ENCODE measurements at places on chromosomes 2 and 18.

- no peak for DNase-seq
Measured at GRCh38 chr2:219228041-219228910, 1.2 kb downstream of the ATG9A start.

- DNase-seq, result no peak
Measured at GRCh38 chr18:57095884-57096283, 51.0 kb upstream of the BOD1L2 start.

- DNase-seq, result no peak
Measured at GRCh38 chr2:232488721-232489300, 1.2 kb upstream of the ECEL1 start.

DNA sequence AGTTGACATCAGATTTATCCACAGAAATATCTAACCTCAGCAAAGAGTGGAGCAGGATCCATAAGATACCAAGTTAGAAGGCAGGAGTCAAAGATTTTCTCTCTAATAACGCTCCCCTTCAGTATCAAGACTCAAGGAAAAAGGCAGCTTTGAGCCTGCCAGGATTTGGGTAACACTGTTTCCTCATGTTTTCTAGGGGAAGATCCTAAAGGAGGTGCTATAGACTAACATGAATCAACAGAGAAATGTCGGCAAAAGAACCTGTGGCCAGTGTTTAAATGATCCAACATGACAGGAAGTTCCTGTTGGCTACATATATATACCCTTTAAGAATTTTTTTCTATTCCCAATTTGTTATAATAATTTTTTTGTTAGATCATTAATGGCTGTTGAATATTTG is 402.3 kb downstream of the TGIF1 start:
- DNase-seq, result no peak

GRCh38 chr2:156663757-156664409 is 227.7 kb downstream of the GPD2 start:
- no peak for DNase-seq

GRCh38 chr2:194723446-194723845 is 933.6 kb upstream of the SLC39A10 start:
- no peak for DNase-seq

GRCh38 chr18:42306594-42306980 is 351.6 kb downstream of the PIK3C3 start:
- no peak for DNase-seq

GRCh38 chr2:147182260-147182659 is 662.6 kb upstream of the ACVR2A start:
- DNase-seq, result peak; percentile 56

DNA sequence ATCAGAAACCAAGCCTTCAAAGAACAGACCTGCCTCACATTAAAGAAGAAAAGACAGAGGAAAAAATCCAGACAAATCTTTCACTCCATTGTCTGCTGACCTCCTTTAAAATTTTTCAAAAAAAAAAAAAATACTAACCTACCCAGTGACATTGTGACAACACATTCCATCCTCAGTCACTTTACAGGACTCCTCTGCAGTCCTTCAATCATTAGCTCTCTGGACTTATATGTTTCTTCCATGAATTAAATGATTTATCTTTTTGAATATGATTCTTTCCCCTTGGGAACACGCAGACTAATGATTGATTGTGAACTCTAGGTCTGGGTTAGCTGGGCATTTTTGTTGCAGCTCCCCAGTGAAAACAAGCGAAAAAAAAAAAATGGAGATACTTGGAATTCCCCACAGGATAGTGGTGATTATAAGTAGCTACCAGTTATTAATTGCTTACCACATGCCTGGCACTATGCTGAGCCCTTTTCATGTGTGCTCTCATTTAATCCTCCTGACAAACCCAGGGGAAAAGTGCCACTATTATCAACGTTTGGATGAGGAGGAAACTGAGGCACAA is 261.3 kb upstream of the NCKAP5 start:
- peak; percentile 19 for DNase-seq

DNA sequence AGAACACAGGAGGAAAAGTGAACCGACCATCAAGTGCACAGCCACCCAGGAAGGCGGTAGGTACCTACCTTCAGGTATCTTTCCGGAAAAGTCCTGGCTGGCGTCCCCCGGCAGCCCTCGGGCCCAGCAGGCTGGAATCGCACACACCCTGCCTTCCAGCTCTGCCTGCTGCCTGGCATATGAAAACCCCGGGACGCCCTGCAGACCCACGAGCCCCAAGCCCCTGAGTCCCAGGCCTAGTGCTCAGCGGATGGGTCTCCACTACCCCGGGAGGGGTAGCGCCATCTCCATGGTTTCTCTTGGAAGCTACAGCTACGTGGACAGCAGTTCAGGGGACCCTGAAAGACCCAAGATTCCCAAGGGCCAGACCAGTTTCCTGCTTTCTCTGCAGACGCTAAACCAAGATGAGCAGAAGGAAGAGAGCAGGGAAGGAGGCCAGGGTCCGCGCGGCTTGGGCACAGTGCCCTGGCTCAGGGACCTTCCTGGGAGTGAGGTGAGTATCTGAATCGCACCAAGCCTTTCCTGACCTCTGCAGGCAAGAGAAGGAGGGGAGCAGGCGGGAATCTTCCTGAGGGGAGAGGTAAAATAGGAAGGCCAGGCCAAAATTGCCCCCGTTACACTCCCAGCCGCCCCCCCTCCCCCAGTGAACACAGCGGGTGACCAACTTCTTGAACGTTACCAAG is 80.4 kb downstream of the ARHGEF4 start:
- no peak for DNase-seq

DNA sequence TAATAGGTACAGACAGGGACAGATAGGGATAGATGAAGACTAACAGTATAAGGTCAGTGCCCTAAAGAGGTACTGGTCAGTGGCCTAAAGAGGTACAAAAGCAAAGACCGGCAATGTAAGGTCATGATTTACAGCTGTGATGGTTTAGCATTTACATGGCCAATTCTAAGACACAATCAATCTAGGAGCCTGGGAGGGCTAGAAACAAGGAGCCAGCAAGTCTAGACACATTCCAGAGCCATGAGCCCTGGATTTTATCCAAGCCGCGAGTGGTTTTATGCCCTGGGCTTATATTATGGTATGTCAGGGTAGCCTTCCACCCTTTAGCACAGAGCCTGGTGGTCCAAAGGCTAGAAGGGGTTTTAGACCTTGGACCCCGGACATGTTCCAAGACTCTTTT is 124.2 kb downstream of the CBLN2 start:
- DNase-seq, result no peak

- peak; percentile 7 for DNase-seq
Measured at GRCh38 chr2:185108588-185108987, 510.3 kb downstream of the ZNF804A start.

DNA sequence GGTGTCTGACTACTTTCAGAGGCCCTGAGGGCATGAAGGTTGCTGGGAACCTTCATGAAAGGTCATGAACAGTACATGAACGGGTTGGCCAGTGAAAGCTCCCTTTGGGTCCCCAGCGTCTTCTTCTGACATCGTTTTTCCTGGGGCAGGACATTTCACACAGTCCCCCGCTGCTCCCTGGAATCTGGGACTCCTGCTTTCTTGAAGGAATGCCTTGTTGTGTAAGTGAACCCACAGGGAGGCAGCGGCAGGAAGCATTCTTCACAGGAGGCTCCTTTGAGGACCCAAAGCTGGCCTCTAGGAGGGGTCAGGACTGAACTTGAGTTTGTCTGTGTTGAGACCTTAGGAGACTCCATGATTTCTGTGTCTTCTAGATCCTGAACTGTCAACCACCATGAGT is 144.3 kb downstream of the KCNE4 start:
- DNase-seq, result peak; percentile 16

DNA sequence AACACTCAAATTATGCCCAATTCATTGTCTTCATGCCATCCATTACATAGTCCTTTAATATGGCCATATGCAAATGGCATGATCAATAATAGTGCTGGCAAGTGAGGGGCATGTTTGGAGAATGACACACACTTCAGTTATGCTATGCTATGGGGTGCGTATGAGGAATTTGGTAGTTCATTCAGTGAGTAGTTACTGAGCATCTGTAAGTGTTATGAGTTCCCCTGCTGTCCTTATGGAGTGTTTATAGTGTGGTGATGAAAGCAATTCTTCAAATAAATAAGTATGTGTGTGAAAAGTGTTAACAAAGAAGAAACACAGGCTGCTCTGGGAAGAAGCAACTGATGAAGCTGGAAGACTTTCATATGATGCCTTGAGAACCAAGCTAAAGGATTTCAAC is 383.7 kb upstream of the SLC14A2 start:
- no peak for DNase-seq

DNA sequence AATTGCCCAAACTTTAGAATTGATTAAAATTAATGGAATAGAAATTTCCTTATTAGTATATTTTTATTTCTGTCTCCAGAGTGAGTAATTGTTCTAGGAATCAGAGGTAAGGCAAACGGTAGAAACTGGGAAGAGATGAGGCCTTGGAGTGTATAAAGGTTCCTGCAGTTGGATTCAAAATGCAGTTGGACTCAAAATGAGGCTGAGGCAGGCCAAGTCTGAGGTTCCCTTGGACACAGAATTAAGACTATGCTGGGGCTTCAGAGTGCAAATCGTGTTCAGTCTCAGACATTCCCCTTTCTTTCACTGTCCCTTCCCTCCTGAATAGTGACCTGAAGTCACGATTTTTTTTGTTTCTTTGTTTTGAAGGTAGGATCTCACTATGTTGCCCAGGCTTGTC is 746.9 kb upstream of the NRXN1 start:
- DNase-seq, result no peak

- peak; percentile 89 for DNase-seq
Measured at GRCh38 chr2:97868986-97869721, 126.6 kb downstream of the TMEM131 start.

GRCh38 chr2:23380562-23381065 is 4.4 kb upstream of the KLHL29 start:
- DNase-seq, result no peak

DNA sequence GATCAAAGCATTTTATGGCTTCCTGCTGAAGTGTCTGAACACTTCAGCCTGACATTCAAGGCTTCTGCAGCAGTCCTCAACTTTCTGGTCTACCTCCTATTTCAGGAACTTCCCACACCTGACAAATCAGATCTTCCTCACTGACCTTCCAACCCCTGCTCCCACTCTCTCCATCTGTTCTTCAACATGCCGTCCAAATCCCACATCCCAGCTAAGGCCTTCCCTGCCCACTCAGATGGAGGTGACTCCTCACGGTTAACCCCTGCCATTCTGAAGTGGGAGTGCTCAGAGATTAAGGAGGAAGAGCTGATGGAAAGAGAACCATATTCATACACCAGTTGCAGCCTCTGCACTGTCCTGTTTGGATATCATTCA is 104.8 kb downstream of the POLR1A start:
- DNase-seq, result no peak

DNA sequence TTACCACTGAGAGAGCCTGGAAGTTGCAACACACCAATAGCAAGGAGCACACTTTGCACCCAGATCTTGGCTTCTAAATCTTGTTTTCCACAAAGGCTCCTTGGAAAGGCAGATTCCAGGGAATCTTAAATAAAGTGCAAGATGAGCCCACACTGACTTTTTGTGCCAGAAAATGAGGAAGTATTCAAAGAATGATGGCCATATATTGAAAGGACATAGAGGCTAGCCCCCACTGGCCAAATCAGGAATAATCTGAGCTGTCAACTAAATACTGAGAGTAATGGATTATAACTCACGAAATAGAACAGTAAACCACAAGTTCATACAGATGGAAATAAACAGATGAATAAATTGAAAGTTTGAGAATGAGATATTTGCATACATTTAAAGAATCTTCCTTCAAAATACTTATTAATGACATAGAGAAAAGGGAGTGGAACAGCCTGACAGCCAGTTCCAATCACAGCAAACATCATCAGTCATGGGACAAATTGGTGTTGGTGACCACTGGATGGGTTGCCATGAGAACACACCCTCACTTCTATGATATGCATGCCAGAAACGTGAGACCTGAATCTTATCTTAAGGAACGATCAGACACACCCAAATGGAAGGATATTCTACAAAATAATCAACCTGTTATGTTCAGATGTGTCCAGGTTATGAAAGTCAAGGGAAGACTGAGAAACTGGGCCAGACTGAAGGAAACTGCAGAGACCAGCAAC is 12.2 kb upstream of the ACKR3 start:
- no peak for DNase-seq

DNA sequence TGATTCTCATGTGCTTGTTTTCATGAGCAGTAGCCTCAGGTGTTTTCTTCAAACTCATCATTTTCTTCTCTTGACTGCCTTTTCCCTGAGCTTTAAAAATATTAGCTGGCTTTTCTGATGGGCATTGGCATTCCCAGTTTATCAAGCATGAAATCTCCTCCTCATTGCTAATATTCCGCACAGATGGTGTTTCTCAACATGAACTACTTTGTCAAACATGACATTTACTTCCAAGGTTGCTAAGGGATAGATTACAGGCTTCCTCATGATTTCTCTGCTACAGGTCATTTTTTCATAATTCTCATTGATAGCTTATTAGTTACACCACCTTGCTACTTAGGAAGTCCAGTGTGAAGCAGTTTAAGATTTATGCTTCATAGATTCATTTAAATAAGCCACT is 1116.9 kb upstream of the CNTNAP5 start:
- no peak for DNase-seq

GRCh38 chr18:44066541-44066940 is 614.1 kb upstream of the SETBP1 start:
- DNase-seq, result no peak

DNA sequence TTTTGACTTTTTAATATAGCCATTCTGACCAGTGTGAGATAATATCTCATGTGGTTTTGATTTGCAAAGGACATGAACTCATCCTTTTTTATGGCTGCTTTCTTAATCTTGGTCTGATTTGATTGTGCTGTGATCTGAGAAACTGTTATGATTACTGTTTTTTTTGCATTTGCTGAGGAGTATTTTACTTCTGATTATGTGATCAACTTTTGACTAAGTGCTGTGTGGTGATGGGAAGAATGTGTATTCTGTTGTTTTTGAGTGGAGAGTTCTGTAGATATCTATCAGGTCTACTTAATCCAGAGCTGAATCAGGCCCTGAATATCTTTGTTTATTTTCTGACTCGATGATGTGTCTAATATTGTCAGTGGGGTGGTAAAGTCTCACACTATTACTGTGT is 16.8 kb downstream of the SP140L start:
- peak; percentile 47 for DNase-seq

GRCh38 chr2:105127289-105127915 is 89.5 kb downstream of the MRPS9 start:
- no peak for DNase-seq

GRCh38 chr18:37654731-37655369 is 89.3 kb upstream of the CELF4 start:
- DNase-seq, result no peak

GRCh38 chr2:28649481-28650265 is 102.0 kb upstream of the PPP1CB start:
- DNase-seq, result no peak

GRCh38 chr2:219720956-219721355 is 93.5 kb downstream of the SLC4A3 start:
- no peak for DNase-seq

DNA sequence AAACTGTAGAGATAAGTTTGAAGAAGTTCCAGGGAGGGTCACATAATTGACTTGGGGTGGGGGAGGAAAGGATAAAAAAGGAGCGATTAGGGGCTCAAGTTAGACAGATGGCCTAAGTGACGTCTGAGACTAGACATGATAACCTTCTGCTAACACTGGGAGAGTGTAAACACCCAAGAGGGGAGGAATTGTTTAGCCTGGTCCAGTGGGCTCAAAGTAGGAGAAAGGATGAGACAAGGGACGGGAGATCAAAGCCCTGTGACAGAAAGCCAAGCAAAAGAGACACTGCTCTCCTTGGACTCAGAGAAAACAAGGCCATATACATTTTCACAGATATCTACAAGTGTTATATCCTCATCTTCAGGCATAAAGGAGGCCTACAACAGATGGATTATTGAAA is 45.5 kb upstream of the IHH start:
- no peak for DNase-seq

Data from amniotic epithelial cell (primary cell).